Stimulated activated naive CD8-positive, alpha-beta T cell treated with anti-CD3 and anti-CD28 coated beads, Interleukin-15, amount 100 ng/mL, for 72 hours (primary cell): ENCODE measurements at places on chromosomes 6 and 20.

DNA sequence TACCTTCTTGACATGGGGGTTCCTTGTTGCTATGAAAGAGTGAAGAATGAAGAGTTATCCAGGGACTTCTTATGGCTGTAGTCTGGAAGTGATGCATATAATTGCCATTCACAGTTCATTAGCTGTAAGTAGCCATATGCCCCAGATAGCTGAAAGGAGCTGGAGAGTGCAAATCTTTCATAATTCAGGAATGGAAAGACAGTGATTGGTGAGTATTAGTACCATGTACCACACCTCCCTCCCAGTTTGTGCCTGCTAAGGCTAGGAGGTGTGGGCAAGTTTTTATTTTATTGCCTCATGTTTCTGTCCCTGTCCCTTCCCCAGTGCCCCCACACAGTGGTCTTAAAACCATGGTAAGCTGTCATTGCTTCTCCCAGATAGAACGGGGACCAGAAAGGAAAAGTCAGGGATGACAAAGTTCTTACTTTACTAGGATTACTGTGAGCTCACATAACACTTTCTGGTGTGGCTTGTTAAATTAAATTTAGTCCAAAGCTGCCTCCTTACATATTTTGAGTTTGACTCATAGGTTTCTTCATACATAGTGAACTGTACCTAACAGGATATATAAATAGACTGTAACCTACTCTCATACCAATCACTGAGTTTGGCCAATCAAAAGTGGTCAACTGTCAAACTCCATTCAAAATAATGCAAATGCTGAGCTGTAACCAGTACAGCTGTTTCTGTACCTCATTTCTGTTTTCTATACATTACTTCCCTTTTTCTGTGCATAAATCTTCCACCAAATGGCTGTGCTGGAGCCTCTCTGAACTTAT is 119.4 kb downstream of the RFPL4B start:
- no peak for DNase-seq

- no peak for DNase-seq
Measured at GRCh38 chr6:132643547-132643946, 15.4 kb downstream of the TAAR1 start.

GRCh38 chr20:46814366-46815232 is 80.0 kb upstream of the EYA2 start:
- no peak for DNase-seq

GRCh38 chr6:110390404-110390803 is 25.0 kb downstream of the DDO start:
- DNase-seq: no peak

DNA sequence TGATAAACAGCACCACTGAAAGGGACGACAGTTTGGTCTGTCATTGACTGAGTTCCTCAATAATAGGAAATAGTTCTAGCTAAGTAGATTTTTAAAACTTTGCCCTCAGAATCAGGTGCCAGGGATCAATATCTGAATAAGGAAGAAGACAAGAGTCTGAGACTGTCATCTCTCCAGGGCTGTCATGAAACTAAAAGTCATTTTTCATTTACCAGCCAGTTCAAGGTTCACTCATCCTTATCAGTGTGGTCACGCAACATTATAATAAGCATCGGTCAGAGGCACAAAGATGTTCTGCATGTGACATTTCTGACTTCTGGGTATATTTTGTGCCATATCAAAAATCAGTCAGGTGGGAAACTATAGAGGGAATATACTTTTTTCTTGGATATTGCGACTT is 52.5 kb upstream of the E2F3 start:
- DNase-seq: no peak

DNA sequence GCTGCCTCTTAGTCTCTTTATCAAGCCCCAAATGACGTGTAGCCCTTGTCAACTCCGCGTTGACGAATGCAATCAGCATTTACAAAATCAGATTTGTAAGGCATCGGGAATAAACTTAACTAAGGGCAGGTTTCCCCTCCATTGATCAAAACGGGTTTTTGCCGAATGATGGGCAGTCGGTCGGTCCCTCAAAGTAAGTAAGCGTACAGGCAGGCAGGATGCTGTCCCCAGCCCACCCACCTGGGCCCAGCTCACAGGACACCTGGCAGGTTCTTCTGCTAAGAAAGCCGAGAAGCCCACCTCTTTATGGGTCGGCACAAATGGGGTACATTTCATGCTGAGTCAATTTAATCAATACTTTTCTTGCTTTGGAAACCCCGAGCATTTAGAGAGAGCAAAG is 22.0 kb upstream of the MAFB start:
- DNase-seq: no peak

DNA sequence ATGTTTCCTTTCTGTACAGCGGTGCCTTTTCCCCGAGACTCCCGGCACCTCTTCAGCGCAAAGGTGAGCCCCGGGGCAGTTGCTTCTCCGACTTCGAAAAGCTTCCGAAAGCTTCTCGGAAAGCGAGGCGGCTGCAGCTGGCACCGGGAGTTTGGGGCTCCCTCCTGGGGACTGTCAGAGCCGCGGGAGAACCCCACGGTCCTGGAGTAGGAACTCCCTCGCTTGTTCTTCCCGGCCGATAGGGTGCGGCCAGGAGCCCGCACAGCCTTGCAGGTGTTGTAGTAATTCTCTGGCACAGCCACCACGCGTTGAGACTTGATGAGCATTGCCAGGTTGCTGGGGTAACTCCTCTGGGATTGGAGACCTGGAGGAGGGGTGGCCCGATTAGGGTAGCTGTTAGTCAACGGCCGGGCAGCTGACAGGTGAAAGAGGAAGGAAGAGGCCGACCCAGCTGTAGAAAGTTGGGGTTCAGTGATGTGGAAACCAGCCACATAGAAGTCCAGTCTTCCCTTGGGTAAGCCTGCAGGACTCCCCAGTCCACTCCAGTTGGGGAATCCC is 721 bp downstream of the KDM1B start:
- DNase-seq: peak; percentile 43

DNA sequence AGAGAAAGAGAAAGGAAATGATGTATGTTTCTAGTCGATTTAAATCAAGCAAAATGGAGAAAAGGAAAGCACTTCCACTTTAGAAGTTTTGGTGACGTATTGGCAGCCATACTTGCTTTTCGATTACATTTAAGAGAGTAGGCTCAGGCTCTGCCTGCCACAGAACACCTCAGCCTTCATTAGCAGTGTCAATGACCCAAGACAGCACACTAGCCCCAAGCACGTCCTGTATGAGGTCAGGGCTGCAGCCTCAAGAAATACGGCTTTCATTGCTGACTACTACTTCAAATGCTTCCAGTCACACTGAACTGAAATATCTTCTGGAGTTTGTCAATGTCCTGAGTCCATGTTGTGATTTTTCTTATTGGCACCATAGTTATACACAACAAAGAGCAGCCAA is 285.3 kb downstream of the EYA4 start:
- no peak for DNase-seq

DNA sequence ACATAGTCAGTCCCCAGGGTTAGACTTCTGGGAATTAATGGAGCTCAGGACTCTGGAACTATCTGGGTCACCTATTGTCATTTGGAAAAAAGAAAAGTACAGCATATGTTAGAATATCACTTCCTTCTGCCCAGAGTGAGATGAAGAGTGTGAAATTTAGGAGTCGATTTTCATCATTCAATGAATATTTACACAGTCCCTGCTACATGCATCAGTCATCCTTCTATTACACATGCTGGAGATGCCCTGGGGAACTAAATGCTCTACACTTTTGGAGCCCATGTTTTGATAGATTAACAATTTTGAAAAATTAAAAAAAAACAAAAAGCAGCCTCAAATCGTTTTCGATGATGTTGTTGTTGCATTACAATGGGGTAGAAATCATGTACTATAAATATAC is 315.4 kb downstream of the ALDH8A1 start:
- no peak for DNase-seq

DNA sequence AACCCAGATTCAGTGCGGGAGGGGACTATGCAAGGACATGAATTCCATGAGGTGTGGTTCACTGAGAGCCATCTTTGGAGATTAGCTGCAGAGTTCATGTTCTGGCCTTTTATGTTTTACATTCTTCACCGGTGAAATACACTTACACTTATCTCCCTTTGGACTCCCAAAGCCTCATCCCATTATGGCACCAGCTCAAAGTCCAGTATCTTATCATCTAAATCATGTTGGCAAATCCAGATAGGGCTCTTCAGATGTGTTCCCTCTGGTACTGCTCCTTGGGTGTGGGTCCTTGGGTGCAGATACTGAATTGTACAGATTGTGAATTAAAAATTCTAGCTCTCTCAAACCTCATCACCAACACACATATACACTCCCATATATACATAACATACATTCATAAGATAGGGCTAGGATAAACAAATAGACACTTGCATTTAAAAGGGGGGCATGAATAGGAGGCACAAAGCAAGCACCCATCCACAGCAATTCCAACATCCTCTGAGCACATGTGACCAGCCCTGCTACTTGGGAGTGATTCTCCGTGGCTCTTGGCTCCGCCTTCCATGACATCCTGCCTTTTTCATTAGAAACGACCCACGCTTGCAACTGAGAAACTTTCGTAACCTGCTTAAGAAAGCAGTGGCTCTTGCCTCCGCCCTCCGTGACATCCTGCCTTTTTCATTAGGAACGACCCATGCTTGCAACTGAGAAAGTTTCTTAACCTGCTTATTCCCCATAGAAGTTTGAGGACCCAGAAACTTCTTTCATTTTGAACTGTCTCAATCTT is 53.6 kb upstream of the LRRC1 start:
- DNase-seq: no peak

DNA sequence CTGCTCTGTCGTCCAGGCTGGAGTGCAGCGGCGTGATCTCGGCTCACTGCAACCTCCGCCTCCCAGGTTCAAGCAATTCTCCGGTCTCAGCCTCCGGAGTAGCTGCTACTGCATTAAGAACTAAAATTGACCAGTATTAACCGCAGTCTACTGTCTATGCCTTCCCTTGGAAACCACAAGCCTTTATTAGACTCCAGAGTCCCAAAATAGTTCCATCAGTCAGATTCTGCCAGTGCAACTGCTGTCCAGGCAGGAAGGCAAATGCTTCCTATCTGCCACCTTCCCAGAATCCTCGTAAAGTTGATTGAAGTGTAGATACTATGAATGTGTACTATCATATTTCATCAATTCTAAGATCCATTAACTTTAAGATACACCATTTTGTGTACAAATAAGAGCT is 16.7 kb downstream of the KAT14 start:
- no peak for DNase-seq

GRCh38 chr6:125193208-125193607 is 39.6 kb downstream of the TPD52L1 start:
- DNase-seq: no peak

DNA sequence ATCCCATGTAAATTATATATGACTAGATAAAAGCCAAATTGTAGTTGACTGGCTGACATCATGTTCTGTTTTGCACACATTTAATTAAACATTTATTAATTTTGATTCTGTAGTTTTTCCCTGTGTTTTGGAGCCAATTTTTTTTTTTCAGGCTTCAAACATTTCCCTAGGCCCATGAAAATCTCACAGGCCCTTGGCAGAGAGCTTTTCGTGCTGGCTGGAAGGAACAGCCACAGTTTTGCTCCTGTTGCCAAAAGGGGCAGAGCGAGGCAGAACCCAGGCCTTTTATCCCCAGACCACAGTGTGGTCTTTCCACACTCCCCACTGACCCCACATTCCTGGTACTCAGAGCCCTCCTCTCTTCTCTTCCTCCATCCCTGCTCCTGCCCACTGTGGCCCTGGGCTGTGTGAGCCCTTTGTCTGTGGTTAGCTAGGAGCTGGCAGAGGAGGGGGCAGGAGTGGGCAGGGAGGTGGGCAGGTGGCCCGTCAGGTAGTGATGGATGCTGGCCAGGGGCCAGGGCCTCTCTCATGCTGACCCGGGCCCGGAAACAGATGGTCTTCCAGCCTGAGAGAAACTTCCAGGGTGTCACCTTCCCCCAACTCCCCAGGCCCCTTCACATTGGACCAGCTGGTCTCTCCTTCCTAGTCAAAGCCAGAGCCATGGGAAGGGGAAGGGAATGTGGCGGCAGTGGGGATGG is 19.4 kb upstream of the CCM2L start:
- DNase-seq: no peak

- DNase-seq: no peak
Measured at GRCh38 chr20:1429143-1429728, 36.4 kb upstream of the FKBP1A start.

- DNase-seq: peak; percentile 42
Measured at GRCh38 chr20:4369798-4370124, 351.9 kb upstream of the PRND start.

- DNase-seq: no peak
Measured at GRCh38 chr6:31510007-31510406, 12.1 kb downstream of the MICB start.

DNA sequence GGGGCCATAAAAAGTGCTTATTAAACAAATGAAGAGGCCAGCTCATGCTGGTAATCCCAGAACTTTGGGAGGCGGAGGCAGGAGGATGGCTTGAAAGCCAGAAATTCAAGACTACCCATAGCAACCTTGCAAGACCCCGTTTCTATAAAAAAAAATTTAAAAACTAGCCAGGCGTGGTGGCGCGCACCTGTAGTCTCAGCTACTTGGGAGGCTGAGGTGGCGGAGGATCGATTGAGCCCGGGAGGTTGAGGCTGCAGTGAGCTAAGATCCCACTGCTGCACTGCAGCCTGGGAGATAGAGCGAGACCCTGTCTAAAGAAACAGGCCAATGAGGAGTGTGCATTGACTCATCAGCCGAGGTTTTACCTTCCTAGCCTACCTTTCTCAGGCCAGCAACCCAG is 15.2 kb downstream of the NPEPL1 start:
- peak; percentile 4 for DNase-seq

DNA sequence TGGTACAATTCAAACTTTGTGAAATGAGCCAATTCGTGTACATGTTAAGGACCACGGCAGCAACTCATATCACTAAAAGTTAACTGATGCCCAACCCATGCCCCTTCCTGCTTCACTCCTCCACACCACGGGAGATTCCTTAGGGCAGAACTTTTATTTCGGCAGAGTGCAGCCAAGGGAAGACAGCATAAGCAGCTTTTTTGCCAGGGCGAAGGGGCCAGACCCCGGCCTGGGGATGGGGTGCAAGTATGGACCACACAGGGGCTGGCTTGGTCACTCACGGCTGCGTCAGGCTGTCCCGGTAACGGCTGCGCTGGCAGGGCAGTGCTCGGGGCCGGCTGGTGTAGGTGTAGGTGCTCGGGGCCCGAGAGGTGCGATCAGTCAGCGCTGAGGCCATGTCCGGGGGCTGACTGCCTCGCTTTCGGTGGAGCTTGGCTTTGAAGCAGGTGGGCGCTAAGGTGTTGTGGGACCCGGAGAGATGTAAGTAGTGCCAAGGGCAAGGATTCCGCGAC is 792 bp downstream of the RSPH3 start:
- DNase-seq: no peak

GRCh38 chr6:106360989-106361430 is 493 bp downstream of the CRYBG1 start:
- peak; percentile 22 for DNase-seq

- no peak for DNase-seq
Measured at GRCh38 chr6:157669323-157669722, 153.7 kb upstream of the SNX9 start.

- peak; percentile 64 for DNase-seq
Measured at GRCh38 chr6:1381481-1382330, 7.7 kb upstream of the FOXF2 start.
